ENCODE measurements at places on chromosomes 3 and 15. TPM values are rescaled to one million over a fixed set of nuclear protein-coding genes. Genes with fewer than 3 reads are reported as not detected.

PAK2 gene
- total RNA-seq, result 81.2 TPM

DNA sequence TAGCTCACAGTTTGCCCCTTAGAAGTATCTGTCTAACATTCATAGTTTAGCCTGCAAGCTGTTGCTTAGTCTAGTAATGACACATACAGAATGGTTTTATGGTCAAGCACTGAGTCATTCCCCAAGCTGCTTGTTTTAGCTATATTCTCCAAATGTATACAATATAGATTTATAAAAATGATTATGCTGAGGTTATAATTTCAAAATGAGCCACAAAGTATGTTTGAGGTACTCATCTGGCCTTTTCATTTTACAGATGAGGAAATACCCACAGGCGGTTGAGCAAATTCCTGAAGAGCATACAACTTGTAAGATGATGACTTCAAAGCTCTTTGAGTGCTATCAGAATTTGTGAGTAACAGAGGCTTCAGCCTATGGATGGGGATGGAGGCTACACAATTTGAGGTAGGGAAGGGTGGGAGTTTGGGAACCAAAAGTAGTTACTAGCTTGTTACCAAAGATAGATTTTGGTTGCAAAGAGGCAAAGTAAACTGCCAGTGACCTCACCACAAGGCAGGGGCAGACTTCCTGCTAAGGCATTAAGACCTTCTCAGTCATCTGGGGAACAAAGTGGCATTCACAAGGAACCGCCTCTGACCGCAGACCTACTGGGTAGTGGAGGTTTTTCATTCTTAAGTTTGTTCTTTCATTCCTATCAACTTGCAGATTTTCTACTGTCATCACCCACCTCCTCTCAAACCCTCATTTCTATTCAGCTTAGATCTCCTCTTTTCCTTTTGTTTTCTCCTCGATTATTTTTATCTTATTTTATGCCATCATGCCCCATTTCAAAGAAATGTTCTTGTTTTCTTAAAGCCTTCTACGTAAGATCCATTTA is 257.2 kb upstream of the NECTIN3 start:
- DNase-seq, result peak; percentile 76
- H3K4me1 ChIP-seq, result peaks cover 14% of the 10 kb centered on the region
- H3K27ac ChIP-seq, result peak overlapping the region; percentile 80
- H3K27me3 ChIP-seq, result peaks cover 23% of the 10 kb centered on the region
- H3K36me3 ChIP-seq, result no peaks in the 10 kb centered on the region

DNA sequence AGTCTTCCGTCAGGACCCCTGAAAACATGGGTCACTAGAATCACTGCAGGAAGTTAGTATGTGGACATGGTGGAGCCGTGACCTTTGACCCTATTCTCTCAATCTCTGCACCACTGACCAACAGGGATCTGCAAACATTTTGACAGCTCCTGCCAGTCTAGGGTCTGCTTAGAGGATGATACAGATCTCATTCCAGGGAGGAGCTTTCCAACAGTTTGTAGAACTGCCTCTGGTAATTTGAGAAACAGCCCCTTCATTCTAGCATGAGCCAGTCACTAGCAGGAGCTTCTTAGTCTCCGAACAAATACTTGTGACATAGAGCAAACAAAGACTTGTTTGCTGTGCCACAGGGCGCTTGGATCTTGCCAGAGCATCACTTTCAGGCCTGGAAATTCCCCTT is 270.3 kb upstream of the CFAP20DC start:
- DNase-seq, result no peak
- H3K36me3 ChIP-seq, result no peaks in the 10 kb centered on the region
- H3K27me3 ChIP-seq, result no peaks in the 10 kb centered on the region
- H3K27ac ChIP-seq, result no peak overlapping the region
- H3K4me1 ChIP-seq, result peaks cover 3% of the 10 kb centered on the region

NCEH1 gene
- total RNA-seq, result 2.8 TPM

SCAANT1 gene
- total RNA-seq, result not detected

- H3K36me3 ChIP-seq, result no peaks in the 10 kb centered on the region
- H3K27me3 ChIP-seq, result peaks cover 6% of the 10 kb centered on the region
- no peak overlapping the region for H3K4me3 ChIP-seq
- peak overlapping the region; percentile 79 for H3K27ac ChIP-seq
- DNase-seq, result peak; percentile 79
Measured at GRCh38 chr3:46368569-46368968, 2.2 kb upstream of the CCR5 start.

VIPR1 gene
- total RNA-seq, result 8.5 TPM

- DNase-seq, result peak; percentile 91
- peak overlapping the region; percentile 84 for H3K4me3 ChIP-seq
- peaks cover 5% of the 10 kb centered on the region for H3K36me3 ChIP-seq
- peak overlapping the region; percentile 95 for H3K27ac ChIP-seq
- peaks cover 8% of the 10 kb centered on the region for H3K4me1 ChIP-seq
Measured at GRCh38 chr3:186772701-186773417, 10.5 kb upstream of the EIF4A2 start.

DNA sequence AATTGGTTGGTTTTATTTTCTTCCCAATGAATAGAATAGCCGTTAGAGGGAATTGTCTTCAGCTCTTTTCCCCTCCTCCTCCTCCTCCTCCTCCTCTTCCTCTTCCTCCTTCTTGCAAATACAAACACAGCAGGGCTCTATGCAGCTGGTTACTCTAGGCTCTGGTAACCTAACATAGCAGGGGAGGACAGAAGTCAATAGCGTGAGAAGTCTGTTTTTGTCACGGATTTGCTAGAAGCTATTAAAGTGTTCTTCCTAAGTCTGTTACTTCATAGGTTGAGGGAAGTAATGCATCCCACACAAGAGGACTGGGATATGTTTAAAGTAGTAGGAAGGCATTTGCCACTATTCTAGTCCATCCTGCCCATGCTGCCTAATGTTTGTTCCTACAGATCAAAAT is 374.7 kb upstream of the TPRG1 start:
- no peaks in the 10 kb centered on the region for H3K27me3 ChIP-seq
- H3K4me1 ChIP-seq, result peaks cover 3% of the 10 kb centered on the region
- no peak for DNase-seq
- H3K36me3 ChIP-seq, result no peaks in the 10 kb centered on the region
- H3K4me3 ChIP-seq, result no peak overlapping the region
- H3K27ac ChIP-seq, result no peak overlapping the region

CDCP1 gene
- total RNA-seq, result 0.32 TPM

DNA sequence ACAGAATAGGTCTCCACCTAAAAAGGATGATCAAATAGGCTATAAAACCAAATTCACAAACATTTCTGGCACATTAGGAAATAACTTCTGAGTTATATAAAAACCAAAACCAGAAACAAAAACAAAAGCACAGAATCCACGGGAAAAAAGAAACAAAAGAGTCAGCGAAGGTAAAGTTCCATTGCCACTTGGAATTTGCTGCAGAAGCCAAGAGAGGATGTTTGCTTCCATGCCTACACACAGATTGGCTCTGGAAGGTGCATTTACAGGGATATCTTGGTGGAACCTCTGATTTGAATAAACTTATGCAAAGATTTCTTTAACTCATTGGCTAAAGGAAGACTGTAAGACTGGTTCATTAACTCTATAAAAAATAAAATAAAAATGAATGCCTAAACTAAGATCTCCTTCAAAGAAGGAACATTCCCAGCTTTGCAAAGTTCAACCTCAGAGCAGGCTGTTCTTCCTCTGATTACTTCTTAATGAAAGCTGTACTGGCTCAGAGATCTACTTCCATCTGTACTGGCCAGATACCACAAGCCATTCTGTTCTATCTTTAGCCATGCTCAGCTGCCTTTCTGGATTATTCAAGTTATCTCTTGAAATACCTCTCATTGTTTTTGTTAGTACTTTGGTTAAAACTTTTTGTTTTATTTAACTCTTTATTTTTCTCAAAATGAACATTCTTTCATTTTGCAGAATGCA is 537.5 kb upstream of the CCDC54 start:
- no peak overlapping the region for H3K27ac ChIP-seq
- H3K27me3 ChIP-seq, result no peaks in the 10 kb centered on the region
- H3K4me3 ChIP-seq, result no peak overlapping the region
- no peak for DNase-seq
- no peaks in the 10 kb centered on the region for H3K36me3 ChIP-seq

KBTBD8 gene
- 10.9 TPM for total RNA-seq

GRCh38 chr15:56659197-56659596 is 74.1 kb downstream of the ZNF280D start:
- no peak overlapping the region for H3K27ac ChIP-seq
- no peaks in the 10 kb centered on the region for H3K27me3 ChIP-seq
- H3K36me3 ChIP-seq, result peaks cover 18% of the 10 kb centered on the region
- peaks cover 2% of the 10 kb centered on the region for H3K4me1 ChIP-seq
- no peak for DNase-seq
- no peak overlapping the region for H3K4me3 ChIP-seq

- no peaks in the 10 kb centered on the region for H3K27me3 ChIP-seq
- no peaks in the 10 kb centered on the region for H3K4me1 ChIP-seq
- no peaks in the 10 kb centered on the region for H3K36me3 ChIP-seq
Measured at GRCh38 chr15:35260941-35261340, 175.8 kb upstream of the NANOGP8 start.

TGM4 gene
- total RNA-seq, result not detected

DNA sequence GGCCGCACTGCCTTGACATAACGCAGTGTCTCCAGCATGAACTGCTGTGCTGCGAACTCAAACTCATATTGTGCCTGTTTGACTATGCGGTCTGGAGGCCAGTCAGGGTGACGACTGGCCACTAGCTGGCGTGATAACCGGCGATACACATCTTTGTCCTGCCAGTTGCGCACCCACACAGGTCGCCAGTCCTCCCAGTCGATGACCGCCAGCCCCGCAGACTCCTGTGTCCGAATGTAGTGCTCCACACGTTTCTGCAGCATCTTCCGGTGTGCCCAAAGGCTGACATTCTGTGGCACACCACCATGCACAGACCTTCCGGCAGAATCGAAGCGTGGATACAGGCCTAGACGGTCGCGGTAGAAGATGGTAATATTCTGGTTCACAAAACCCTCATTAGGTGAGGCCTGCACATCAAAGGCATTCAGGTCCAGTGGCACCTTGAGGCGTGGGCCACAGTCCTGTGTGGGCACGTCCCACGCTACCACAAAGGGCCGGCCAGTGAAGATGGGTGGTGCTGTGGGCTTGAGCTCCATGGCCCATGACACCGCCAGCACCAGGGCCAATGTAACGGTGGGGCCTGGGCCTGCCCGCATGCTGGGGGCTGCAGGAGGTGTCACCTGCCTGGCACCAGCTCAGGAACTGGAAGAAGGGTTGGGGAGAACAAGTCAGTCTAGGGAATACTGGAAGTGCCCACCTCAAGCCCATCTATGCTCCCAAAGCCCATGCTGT is 2.5 kb downstream of the HYAL2 start:
- H3K27me3 ChIP-seq, result no peaks in the 10 kb centered on the region

DNA sequence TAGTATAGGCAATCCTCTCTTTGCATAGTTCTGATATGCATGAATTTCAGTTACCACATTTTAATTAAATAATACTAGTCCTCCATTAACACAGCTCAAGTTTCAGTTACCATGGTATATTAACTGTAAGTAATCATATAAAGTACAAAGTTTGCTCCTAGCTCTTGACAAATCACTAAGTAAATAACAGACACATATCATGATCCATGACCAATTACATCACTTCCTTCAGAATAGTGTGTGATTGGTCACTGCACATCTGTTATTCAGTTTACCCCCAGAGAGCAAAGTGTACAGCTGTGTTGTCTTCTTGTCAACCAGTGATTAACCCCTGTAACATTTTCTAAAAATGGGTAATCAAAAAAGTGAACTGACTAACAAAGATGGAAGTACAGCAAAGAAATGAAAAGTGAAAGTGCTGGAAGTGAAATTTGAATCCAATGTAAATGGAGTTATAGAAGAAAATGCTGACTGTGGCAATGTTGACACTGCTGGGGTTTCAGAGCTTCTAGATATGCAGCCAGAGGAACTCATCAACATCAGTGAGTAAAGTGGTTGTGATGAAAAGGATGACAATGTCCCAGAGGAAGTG is 30.2 kb upstream of the LEKR1 start:
- no peak for DNase-seq
- H3K36me3 ChIP-seq, result peaks cover 6% of the 10 kb centered on the region
- H3K27ac ChIP-seq, result no peak overlapping the region
- peaks cover 19% of the 10 kb centered on the region for H3K4me1 ChIP-seq
- H3K4me3 ChIP-seq, result no peak overlapping the region

ARL14 gene
- not detected for total RNA-seq

FGF7 gene
- not detected for total RNA-seq

- no peak overlapping the region for H3K4me3 ChIP-seq
- no peak for DNase-seq
- H3K27ac ChIP-seq, result no peak overlapping the region
- H3K27me3 ChIP-seq, result no peaks in the 10 kb centered on the region
Measured at GRCh38 chr3:142337994-142338393, 109.8 kb downstream of the XRN1 start.

PDIA5 gene
- 17.9 TPM for total RNA-seq

DNA sequence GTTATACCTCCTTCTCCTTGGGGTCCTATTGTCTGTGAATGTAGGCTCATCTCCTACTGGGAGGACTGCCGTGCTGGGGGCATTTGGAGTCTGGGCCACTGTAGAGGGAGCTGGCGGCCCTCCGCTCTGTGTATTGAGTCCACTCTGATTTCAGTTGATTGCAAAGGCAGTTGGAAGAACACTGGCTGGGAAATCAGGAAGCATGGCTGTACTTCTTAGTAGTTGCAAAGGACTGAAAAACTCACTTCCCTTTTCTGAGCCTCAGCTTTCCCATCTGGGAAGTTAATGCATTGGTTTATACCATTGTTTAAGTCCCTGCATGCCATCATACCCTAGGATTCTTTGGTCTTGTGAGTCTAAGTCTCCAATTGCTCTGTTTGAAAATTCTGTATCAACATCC is 46.7 kb downstream of the TMED3 start:
- no peaks in the 10 kb centered on the region for H3K27me3 ChIP-seq
- no peak overlapping the region for H3K27ac ChIP-seq
- no peak for DNase-seq
- H3K4me3 ChIP-seq, result no peak overlapping the region
- H3K4me1 ChIP-seq, result no peaks in the 10 kb centered on the region

DNA sequence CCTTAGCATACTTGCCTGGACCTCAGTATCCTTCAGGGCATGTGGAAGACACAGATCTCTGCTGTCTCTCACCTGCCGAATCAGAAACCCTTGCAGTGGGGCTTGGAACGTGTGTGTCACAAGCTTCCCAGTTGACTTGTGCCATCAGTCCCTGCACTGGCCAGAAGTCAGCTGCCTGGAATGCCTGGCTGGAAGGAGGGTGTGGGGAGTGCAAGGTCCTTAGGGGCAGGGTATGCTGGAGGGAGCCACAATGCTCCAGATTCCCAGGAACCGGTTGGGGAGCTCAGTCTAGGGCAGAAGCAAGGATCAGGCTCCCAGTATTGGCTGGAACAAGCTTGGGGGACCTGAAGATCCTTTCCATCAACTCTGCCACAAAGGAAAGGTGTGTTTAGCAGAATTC is 27.1 kb downstream of the SPSB4 start:
- H3K27ac ChIP-seq, result no peak overlapping the region
- H3K27me3 ChIP-seq, result no peaks in the 10 kb centered on the region
- H3K4me3 ChIP-seq, result no peak overlapping the region
- no peaks in the 10 kb centered on the region for H3K36me3 ChIP-seq
- H3K4me1 ChIP-seq, result peaks cover 5% of the 10 kb centered on the region
- no peak for DNase-seq

ADAMTS9 gene
- total RNA-seq, result not detected

Data from activated CD8-positive, alpha-beta T cell treated with anti-CD3 and anti-CD28 coated beads for 36 hours (primary cell).